NCI-H187 (cell line): ENCODE measurements at places on chromosomes 2 and 18.

- no peak for DNase-seq
Observed at GRCh38 chr2:38619458-38620164, 16.9 kb upstream of the HNRNPLL start.

DNA sequence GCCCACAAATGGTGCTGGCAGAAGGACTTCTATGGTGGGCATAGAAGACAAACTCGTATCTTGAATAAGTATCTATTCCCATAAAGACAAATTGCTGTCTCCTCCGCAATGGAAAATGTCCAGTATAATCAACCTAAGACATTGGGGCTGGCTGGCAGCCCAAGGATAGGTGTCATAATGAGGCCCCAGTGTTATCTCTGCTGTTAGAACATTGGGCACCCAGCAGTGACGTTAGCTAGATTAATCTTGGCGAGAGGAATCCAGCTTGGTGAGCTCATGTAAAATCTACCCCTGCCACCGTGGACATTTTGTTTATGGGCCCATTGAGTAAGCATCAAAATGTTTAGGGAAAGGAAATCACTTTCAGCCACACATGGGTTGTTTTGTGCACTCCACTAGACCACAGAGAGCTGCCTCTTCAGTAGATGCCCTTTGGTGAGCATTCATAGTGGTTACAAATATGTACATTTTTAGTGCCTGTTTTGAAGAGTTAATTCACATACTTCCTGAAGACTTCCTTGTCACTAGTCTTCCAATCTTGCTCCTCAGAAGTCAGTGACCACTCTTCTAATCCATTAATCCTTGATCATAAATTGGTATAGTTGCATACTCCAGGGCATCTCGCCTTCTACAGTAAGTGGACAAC, 48.2 kb upstream of the KDM3A start:
- no peak for DNase-seq

GRCh38 chr18:34028324-34028723, 196.4 kb downstream of the NOL4 start:
- DNase-seq: no peak

DNA sequence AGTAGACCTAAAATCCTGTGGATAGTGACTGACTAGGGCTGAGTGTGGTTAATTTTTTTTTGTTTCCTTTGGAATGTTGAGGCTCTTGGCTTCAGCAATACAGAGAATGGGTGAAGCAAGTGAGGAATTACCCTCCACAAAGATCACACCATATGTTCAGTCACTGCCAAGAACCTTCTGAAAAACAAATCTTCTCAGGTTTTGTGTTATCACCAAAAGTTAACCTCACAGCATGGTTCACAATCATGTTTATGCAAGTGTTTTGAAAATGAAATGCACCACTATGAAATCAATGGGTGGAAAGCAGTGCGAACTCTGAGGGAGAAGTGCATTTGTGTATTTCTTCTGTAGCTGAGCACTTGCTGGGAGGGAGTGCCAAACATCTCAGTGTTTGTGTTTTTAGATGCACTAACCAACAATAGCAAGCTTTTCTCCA, 44.4 kb downstream of the SPATS2L start:
- DNase-seq: no peak

DNA sequence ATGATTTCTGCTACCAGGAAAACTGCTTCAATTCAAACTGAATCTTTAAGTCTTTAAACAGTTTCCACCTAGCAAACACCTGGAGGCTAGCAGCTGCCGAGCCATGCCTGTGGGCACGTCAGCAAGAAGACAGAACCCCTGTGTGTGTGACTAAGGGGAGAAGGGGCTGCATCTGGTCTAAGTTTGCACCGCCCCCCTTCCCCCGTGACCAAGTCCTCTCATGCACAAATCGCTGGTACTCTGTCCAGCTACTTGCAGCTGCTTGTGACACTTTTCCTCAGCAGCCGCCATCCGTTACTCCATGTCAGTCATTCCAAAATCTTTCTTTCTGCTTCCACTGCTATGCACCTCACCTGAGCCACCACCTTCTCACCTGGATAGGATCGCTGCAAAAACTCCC, 355.0 kb downstream of the SS18 start:
- DNase-seq: no peak

GRCh38 chr2:240643093-240643810, 18.0 kb downstream of the GPR35 start:
- DNase-seq: no peak

- DNase-seq: no peak
Observed at GRCh38 chr2:193153576-193153975, 958.8 kb upstream of the TMEFF2 start.

GRCh38 chr2:121898483-121898882, 143.0 kb downstream of the TSN start:
- DNase-seq: no peak

DNA sequence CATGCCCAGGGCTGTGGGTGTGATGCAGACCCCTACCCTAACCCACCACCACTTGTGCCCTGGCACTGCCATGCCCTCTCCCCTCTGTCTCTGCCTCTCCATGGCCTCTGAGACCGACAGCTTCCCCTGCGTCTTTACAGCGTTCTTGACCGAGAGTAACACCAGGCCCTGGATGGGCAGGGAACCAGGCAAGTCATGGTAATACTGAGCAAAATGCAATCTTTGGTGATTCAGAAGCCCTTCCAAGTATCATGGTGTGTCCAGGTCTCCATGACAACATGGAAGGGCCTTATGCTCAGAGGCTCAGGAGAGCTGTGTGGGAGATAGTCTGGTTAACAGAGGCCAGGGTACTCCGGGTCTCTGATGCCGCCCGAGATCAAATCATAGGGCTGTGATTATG, 176.1 kb downstream of the KLHL29 start:
- no peak for DNase-seq

GRCh38 chr18:57466307-57466706, 31.1 kb downstream of the ONECUT2 start:
- DNase-seq: no peak

- no peak for DNase-seq
Observed at GRCh38 chr2:173596244-173596643, 241.6 kb downstream of the CDCA7 start.

DNA sequence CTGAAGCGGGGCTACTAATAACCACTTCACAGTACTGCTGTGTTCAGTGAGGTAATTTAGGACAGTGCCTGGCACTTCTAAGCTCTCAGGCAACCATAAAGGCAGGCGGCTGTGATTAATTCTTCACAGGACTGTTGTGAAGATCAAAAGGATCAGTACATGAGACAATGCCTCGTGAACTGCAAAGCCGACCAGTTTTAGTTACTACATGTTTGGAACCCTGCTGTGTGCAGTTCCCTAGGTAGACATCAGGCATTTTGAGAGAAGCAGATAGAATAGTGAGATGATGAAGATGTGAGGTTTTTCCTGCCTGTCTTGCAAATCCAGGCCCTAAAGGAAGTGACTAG, 19.1 kb downstream of the EFHD1 start:
- DNase-seq: no peak

GRCh38 chr2:46847185-46847710, 68.4 kb downstream of the MCFD2 start:
- DNase-seq: no peak
